ENCODE measurements at places on chromosomes 1 and 21.

GRCh38 chr1:208241512-208241911 is 2.7 kb downstream of the PLXNA2 start:
- DNase-seq = no peak

DNA sequence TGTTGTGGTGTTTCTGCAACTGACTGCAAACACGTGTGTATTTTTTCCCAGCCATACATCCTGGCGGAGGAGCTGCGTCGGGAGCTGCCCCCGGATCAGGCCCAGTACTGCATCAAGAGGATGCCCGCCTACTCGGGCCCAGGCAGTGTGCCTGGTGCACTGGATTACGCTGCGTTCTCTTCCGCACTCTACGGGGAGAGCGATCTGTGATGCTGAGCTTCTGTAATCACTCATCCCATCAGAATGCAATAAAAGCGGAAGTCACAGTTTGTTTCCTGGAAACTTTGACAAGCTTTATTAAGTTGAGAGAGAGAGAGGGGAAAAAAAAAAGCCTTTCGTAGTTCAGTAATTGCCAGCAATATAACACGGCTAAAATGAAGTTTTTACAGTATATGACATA is 32.7 kb upstream of the MTR start:
- DNase-seq = no peak

DNA sequence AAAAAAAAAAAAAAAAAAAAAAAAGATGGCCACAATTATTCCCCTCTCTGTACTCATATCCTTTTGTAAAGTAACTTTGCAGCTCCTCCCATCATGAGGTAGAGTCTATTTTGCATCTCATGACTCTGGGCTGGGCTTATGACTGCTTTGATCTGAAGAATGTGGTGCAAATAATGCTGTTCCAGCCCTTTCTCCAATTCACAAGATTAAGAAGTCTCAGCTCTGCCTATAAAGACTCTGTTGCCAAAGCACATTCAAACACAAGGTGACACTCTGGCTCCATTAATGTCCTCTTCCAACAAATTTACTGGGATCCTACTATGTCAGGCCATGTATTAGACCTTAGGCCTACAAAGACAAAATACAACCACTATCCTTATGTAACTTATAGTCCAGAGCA is 64.8 kb upstream of the PTCH2 start:
- DNase-seq = no peak

- DNase-seq = no peak
Measured at GRCh38 chr21:35005077-35005476, 44.0 kb downstream of the RUNX1 start.

GRCh38 chr21:45859762-45860357 is 121.7 kb upstream of the COL6A1 start:
- no peak for DNase-seq

DNA sequence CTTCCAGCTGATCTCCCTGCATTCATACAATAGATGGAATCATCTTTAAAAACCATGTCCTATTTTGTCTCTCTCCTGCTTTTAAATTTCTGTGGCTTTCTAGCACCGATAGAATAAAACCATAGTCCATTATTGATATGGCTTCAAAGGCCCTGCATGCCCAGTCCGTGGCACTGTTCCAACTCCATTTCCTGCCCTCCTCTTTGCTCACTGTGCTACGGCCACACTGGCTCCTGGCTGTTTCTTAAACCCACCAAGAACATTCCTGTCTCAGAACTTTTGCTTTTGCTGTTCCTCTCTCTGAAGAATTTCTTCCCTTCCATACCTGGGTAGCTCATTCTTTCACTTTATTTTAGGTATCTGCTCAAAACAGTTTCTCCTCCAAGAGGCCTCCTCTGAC is 7.2 kb downstream of the SLAMF1 start:
- peak; percentile 16 for DNase-seq

DNA sequence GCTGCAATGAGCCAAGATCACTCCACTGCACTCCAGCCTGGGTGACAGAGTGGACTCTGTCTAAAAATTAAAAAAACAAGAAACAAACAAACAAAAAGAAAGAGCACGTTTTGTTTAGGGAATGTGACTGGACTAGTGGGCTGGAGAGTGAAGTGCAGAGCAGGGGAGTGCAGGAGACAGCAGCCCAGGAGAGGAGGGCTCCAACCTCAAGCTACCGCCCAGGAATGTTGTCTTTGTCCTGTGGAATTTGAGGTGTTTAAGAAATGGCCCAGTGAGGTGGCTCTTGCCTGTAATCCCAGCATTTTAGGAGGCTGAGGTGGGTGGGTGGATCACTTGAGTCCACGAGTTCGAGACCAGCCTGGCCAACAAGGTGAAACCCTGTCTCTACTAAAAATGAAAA is 42.4 kb upstream of the MTF2 start:
- DNase-seq = no peak

DNA sequence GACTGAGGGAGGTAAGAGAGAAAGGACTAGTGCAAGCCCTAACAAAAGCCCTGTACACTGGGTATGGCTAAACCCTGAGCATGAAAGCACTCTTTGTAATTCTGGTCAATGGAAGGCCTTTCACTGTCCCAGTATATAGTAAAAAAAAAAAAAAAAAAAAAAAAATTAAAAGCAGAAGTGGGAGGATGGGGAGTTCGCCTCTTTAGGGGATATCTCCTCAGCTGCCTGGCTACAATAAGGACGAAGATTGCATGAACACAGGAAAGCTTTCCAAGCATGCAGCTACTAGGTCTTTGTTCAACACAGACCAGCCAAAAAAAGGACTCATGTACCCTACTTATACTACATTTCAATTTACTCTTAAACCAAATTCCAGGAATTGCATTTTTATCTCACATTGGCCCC is 59.1 kb downstream of the EIF4G3 start:
- no peak for DNase-seq
